Uterus (tissue), 4 donors: ENCODE measurements at places on chromosomes 2 and 18.

GRCh38 chr18:12492907-12493306 lies 85.2 kb downstream of the PRELID3A start:
- DNase-seq, result no peak

- DNase-seq, result no peak
Observed at GRCh38 chr18:48621240-48621639, 82.4 kb downstream of the CTIF start.

GRCh38 chr2:136248242-136248641 lies 130.3 kb upstream of the CXCR4 start:
- no peak for DNase-seq

GRCh38 chr2:16661526-16661925 lies 4.1 kb downstream of the CYRIA start:
- no peak for DNase-seq

- no peak for DNase-seq
Observed at GRCh38 chr2:33595385-33595784, 3.7 kb downstream of the FAM98A start.

DNA sequence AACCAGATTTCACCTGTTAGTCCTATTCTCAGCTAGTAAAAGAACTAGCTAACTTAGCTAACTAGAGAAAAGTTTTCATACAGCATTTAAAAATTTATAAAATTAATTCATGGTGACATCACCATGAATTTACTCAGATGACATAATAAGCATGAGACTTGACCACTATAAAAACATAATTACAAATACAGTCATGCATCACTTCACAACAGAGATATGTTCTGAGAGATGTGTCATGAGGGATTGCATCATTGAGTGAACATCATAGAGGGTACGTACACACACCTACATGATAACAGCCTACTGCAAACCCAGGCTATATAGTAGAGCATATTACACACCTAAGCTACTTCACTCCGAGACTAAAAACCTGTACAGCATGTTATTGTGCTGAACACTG lies 481.3 kb upstream of the CHAC2 start:
- no peak for DNase-seq
